ENCODE measurements at places on chromosomes 6 and 20. TPM values are rescaled to one million over a fixed set of nuclear protein-coding genes. Genes with fewer than 3 reads are reported as not detected.

The CST3 gene
- 20.8 TPM for total RNA-seq

The ULBP1 gene
- total RNA-seq = 0.40 TPM

The MRPL14 gene
- 53.5 TPM for total RNA-seq

The ZBTB12 gene
- total RNA-seq = 25.6 TPM

The BPIFB2 gene
- total RNA-seq = not detected

The ZNF831 gene
- total RNA-seq = not detected

The KHDC1L gene
- total RNA-seq = 1.9 TPM

The KIF13A gene
- 29.0 TPM for total RNA-seq

The KCNK17 gene
- 0.87 TPM for total RNA-seq

DNA sequence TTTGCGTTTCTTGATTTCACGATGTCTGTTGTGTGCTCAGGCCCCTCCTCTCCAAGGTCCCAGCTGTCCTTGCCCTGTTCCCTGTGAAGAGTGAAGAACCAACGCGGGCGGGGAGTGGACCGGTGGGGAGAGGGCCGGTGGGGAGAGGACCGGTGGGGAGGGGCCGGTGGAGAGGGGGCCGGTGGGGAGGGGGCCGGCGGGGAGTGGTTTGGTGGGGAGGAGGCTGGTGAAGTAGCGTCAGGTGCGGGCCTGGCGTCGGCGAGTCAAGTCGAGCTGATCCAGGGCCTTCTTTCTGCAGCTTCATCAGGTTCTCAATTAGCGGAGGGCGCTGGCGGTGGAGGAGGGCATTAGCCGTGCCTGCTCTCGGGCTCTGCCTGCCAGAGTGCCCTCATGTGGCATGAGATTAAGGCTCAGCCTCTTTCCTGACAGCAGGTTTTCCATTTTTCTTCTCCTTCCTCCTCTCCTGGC is 21.2 kb upstream of the BHLHE23 start:
- peaks cover 63% of the 10 kb centered on the region for H3K27me3 ChIP-seq
- H3K27ac ChIP-seq = no peak overlapping the region
- H3K4me3 ChIP-seq = no peak overlapping the region
- no peaks in the 10 kb centered on the region for H3K36me3 ChIP-seq

DNA sequence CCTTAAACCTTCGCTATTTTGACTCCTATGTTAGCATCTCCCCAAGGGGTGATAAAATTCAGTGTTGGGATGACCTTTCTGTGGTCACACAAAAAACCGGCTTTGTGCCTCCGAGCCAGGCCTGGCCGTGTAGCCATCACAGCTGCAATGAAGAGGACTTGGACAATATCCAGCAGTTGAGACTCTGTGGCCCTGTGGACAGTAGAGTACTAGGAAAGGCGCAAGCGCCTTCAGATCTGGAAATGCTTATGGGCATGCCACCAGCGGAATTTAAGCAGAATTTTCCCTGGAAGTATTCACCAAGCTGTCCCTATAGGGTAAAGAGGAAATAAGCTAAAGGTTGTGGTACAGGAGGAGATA is 63.3 kb upstream of the SLC2A12 start:
- H3K27ac ChIP-seq = no peak overlapping the region
- no peak for DNase-seq
- H3K4me3 ChIP-seq = no peak overlapping the region

GRCh38 chr6:34295721-34296120 is 46.9 kb upstream of the SMIM29 start:
- DNase-seq = no peak
- no peaks in the 10 kb centered on the region for H3K27me3 ChIP-seq
- H3K27ac ChIP-seq = no peak overlapping the region

- no peak for DNase-seq
- no peaks in the 10 kb centered on the region for H3K4me1 ChIP-seq
- H3K36me3 ChIP-seq = peaks cover 11% of the 10 kb centered on the region
- no peak overlapping the region for H3K27ac ChIP-seq
- H3K27me3 ChIP-seq = no peaks in the 10 kb centered on the region
These were observed 9.5 kb downstream of the NPEPL1 start for GRCh38 chr20:58702161-58702510.

DNA sequence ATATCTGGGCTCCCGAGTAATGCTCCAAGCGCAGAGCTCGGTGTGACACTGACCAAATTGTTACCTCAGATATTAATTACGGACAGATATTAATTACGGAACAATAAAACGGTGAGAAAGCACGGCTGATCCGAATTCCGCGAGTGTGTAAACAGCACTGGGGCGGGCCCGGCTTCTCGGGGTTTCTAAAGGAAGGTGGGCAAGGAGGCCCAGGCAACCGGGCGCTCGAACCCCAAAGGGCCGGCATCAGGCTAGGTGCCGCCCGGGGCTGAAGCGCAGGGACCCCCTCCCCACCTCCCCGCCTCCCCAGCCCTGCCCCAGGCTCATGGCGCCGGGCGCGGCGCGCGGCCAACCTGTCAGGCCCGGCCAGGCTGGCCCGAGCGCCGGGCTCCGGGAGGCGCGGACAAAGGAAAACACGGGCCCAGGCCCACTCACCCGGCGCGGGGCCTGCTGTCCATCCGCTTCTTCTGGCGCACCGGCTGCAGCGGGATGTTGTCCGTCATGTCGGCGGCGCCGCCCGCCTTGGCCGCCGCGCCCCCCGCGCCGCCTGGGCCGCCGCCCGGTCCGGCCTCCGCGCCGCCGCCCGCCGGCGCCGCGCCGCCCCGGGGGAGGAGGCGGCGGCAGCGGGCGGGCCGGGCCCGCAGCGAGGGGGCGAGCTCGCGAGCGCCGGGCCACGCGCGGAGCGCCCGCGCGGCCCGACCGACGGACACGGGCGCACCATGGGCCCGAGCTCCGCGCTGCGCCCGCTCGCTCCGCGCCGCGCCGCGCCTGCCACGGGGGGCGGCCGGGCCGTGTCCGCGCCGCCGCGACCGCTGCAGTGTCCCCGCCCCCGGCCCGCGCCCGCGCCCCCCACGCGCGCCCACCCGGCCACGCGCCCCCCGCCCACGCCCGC is at the start of gene ATP9A:
TSS of gene ATP9A (minus strand) at position 524 of the 892 bp plus-strand sequence. CDS start at position 503, 21 bp downstream.
- H3K4me1 ChIP-seq = peaks cover 5% of the 10 kb centered on the region
- no peaks in the 10 kb centered on the region for H3K36me3 ChIP-seq
- peak within 1 kb of the TSS; percentile 83 for H3K4me3 ChIP-seq
- H3K27me3 ChIP-seq = no peaks in the 10 kb centered on the region
- H3K27ac ChIP-seq = no peak within 1 kb of the TSS

DNA sequence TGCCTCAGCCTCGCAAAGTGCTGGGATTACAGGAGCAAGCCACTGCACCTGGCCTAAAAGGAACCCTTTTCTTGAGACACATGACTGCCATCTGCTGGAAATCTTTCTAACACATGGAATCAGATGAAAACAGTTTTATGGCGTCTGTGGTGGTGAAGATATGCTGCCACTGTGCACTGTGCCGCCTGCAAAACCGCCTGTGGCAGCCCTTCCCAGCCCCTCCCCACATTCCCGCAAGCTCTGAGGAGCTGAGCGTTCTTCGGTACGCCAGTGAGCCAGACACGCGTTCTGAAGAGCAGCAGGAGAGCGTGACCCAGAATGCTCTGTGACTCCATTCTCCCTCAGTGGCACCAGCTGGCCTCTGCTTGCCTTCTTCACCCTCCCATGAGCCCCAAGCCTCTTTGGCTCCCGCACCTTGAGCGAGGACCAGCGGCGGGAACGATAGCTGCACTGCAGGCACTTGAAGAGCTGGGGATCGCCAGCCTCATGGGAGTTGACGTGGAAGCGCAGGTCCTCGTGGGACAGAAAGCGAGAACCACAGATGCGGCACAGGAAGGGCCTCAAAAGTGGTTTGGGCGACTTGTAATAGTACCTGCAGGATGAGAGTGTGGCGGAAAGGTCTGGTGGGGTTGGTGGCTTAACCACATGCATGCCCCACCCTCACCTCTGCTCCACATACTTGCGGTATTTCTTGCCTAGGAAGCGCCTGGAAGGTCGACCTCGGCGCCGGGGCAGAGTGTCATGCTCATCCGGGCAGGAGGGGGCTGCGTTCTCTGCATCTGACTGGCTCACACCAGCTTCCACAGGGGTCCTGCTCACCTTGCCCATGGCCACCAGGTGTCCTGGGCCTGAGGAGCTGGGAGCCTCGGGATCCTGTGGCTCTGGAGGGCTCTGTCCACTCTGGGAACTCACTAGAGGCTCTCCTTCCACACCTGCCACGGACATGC is 8.7 kb downstream of the ZNF335 start:
- DNase-seq = peak; percentile 67
- H3K27me3 ChIP-seq = no peaks in the 10 kb centered on the region
- no peaks in the 10 kb centered on the region for H3K4me1 ChIP-seq

GRCh38 chr20:63080811-63081210 is 74.0 kb upstream of the BHLHE23 start:
- H3K4me3 ChIP-seq = no peak overlapping the region
- DNase-seq = no peak
- H3K27me3 ChIP-seq = peaks cover 74% of the 10 kb centered on the region
- H3K36me3 ChIP-seq = no peaks in the 10 kb centered on the region
- H3K27ac ChIP-seq = no peak overlapping the region
- H3K4me1 ChIP-seq = no peaks in the 10 kb centered on the region

DNA sequence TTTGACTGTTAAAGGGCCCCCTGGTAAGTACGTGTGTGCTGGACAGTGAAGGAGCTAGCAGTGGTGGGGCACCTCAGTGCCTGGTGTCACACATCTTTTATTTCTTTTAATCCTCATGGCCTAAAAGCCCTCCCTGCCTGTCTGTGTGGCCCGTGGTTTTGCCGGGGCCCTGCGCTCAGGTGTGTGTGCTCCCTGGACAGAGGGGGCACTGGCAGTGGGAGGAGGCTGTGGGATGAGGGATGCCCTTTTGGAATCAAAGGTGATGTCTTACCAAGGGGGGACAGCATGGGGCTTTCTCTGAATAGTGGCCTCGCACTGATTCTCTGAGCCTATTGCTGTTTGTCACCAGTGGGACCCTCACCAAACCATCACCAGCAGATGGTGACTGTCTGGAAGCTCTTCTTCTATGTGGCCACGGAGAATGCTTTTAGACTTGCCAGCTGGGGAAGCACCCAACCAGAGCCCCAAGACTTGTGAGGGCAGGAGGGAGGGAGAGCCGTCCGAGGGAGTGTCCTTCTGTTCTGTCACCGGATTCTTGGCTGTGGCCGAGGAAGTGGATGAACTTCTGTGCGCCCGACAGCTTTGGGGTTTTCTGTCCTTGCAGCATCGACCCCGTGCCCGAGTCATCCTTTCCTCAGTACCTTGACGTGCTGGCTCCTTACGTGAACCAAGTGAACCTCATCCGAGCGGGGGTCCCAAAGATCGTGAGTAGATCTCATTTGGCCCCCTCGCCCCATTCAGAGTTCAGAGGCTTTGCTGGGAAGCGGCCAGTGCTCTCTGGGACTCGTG is 18.1 kb downstream of the PNLDC1 start:
- no peaks in the 10 kb centered on the region for H3K27me3 ChIP-seq
- H3K36me3 ChIP-seq = no peaks in the 10 kb centered on the region
- no peak overlapping the region for H3K27ac ChIP-seq

GRCh38 chr6:56657354-56657753 is 14.7 kb upstream of the DST start:
- peaks cover 34% of the 10 kb centered on the region for H3K4me1 ChIP-seq
- H3K4me3 ChIP-seq = no peak overlapping the region
- H3K27ac ChIP-seq = no peak overlapping the region
- no peaks in the 10 kb centered on the region for H3K36me3 ChIP-seq

DNA sequence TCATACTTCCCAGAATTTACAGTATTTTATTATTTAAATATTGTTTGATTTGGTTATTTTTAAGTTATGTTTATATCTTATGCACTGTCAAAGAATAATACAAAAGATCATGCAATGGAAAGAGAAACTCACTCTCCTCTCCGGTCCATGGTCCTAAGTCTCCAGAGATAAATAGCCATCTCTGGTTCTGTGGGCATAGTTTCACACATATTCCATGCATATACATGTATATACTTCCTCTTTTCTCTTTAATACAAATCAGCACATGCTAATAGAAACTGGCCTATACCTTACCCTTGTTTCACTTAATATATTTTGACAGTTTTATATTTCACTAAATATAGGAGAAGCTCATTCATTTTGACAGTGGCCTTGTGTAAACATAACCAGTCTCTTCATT is 901.7 kb upstream of the CITED2 start:
- H3K4me1 ChIP-seq = peaks cover 9% of the 10 kb centered on the region
- no peak overlapping the region for H3K4me3 ChIP-seq
- no peaks in the 10 kb centered on the region for H3K36me3 ChIP-seq
- H3K27ac ChIP-seq = no peak overlapping the region

DNA sequence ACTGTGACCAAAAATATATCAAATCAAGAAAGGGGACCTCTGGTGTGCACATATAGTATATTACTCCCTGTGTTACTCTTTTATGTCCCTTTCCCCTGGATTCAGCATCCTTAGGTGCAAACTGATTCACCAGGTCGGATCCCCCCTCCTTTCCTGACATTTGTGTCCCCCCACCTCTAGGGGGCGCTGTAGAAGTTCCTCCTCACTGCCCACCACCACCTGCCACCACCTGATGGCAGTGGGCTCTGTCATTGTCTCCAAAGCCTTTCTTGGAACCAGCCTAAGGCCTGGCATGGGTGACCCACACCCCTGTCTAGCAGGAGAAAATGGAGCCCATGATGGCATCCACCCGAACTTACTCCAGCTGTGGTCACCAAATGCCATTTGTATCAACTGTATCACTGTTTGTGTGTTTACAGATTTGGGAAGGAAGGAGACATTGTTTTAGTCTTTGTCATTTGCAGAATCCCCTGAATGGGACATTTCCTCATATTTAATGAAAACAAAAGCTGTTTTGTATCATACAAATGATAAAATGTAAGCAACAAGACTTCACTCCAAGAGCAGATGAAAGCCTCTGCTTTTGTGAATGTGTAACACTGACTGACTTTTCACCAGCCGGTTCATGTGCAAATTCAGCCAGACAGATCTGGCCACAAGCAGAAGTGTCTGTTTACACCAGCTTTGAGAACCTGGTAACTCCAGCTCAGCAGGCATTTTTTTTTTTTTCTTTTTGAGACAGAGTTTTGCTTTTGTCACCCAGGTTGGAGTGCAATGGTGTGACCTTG is 66.2 kb downstream of the ARMC2 start:
- H3K4me1 ChIP-seq = peaks cover 7% of the 10 kb centered on the region
- peak; percentile 58 for DNase-seq
- no peak overlapping the region for H3K27ac ChIP-seq
- H3K36me3 ChIP-seq = no peaks in the 10 kb centered on the region
- no peaks in the 10 kb centered on the region for H3K27me3 ChIP-seq
- no peak overlapping the region for H3K4me3 ChIP-seq

DNA sequence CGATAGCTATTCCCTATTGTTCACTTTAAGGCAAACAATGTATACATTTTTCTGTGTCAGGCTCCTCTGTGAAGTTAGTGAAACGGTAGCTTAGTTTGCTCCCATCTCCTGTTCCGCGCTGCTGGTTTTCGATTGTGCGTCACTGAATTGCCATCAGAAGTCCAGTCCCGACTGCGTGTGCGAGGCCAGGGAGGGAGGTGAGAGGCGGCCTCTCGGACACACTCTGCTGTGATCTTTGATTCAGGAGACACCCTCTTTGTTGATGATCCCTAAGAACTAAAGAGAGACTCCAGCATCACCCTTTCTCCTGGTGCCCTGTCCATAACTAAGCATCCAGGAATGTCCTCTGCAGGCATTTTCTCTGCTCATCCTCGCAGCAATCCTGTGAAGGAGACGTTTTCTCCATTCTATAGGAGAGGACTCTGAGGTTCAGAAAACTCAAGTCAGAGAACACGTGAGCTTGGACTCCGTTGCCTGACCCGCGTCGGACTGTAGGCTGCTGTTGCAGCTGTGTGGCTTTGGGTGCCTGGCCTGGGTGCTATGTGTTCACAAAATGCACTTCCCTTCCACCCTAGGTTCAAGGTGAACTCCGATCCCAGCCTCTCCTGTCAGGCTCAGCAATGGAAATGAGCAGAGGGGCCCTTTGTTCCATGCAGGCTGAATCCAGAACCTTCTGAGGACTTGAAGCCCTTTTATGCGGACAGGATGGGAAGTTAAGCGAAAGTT is 24.1 kb upstream of the UNC93A start:
- DNase-seq = no peak
- H3K27me3 ChIP-seq = no peaks in the 10 kb centered on the region
- no peak overlapping the region for H3K4me3 ChIP-seq
- no peaks in the 10 kb centered on the region for H3K4me1 ChIP-seq
- H3K36me3 ChIP-seq = no peaks in the 10 kb centered on the region
- H3K27ac ChIP-seq = no peak overlapping the region
